ENCODE measurements at places on chromosomes 3 and 15. TPM values are rescaled to one million over a fixed set of nuclear protein-coding genes. Genes with fewer than 3 reads are reported as not detected.

GOLGA8J gene
- total RNA-seq = 0.38 TPM

- H3K4me1 ChIP-seq = no peaks in the 10 kb centered on the region
- no peak overlapping the region for H3K27ac ChIP-seq
- DNase-seq = no peak
- H3K27me3 ChIP-seq = no peaks in the 10 kb centered on the region
These were observed 66.8 kb upstream of the BCHE start for GRCh38 chr3:165903885-165904630.

DNA sequence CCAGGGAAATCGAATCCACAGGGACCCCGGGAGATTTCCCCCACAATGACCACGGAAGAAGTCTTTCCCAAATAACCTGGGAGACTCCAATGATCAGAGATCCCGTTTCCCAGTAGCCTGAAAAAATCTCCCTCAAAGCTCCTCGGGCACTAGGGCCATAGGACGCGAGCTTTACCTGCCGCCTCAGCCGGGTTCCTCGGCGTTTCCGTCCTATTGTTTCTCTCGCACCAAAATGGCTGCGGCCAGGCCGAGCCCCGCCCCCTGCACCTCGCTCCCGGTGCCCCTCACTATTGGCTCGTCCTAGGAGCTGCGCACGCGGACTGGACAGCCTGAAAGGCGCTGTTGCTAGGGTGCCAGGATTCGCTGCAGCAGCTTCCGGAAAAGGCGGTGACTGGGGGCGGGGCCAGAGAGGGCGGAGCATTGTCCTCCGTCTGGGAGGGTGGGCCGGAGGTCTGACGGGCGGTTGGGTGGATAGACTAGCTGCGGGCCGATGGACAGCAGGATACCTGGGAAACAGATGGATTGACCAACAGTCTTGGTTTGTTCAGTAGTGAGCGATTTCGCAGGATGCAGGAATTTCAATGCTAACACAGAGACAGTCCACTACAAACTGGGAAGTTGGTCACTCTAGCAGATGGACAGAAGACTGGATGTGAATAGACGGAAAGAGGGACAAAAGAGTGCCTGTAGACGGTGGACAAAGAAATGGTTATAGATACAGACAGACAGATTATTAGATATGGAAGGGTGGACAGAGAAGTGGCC, at the start of gene IP6K2:
TSS of gene IP6K2 (minus strand) at position 240 of the 765 bp plus-strand sequence. CDS start 21,930 bp downstream, outside the sequence.
- DNase-seq = peak; percentile 96
- H3K4me1 ChIP-seq = peaks cover 23% of the 10 kb centered on the region
- no peaks in the 10 kb centered on the region for H3K27me3 ChIP-seq
- H3K36me3 ChIP-seq = no peaks in the 10 kb centered on the region

GABRG3 gene
- not detected for total RNA-seq

- no peaks in the 10 kb centered on the region for H3K27me3 ChIP-seq
- DNase-seq = peak; percentile 34
- H3K36me3 ChIP-seq = peaks cover 6% of the 10 kb centered on the region
- peak overlapping the region; percentile 43 for H3K27ac ChIP-seq
- no peak overlapping the region for H3K4me3 ChIP-seq
- peaks cover 24% of the 10 kb centered on the region for H3K4me1 ChIP-seq
These were observed 33.4 kb upstream of the ZNF609 start for GRCh38 chr15:64426845-64427465.

- H3K27me3 ChIP-seq = no peaks in the 10 kb centered on the region
- no peak for DNase-seq
- H3K27ac ChIP-seq = no peak overlapping the region
- no peaks in the 10 kb centered on the region for H3K36me3 ChIP-seq
These were observed 20.3 kb upstream of the PPP4R2 start for GRCh38 chr3:72976281-72976741.

- H3K27ac ChIP-seq = no peak overlapping the region
- no peaks in the 10 kb centered on the region for H3K36me3 ChIP-seq
- DNase-seq = peak; percentile 13
- H3K27me3 ChIP-seq = no peaks in the 10 kb centered on the region
- H3K4me3 ChIP-seq = no peak overlapping the region
These were observed 20.3 kb upstream of the CSPG4 start for GRCh38 chr15:75732809-75733451.

GRCh38 chr3:195179776-195180489, 91.0 kb downstream of the XXYLT1 start:
- DNase-seq = no peak
- no peak overlapping the region for H3K4me3 ChIP-seq
- H3K27me3 ChIP-seq = no peaks in the 10 kb centered on the region
- H3K4me1 ChIP-seq = peaks cover 3% of the 10 kb centered on the region

SYNPR gene
- not detected for total RNA-seq

DNA sequence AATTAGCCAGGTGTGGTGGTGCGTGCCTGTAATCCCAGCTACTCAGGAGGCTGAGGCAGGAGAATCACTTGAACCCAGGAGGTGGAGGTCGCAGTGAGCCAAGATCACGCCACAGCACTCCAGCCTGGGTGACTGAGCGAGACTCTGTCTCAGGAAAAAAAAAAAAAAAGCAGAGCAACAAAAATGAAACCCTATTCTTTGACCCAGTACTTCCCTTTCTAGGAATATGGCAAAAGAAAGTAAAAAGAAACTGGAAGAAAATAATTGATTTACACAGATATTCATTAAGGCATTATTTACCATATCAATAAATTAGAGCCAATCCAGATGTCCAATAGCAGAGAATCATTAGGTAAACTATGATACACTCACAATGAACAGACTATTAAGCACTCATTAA, 67.0 kb downstream of the GSK3B start:
- peaks cover 3% of the 10 kb centered on the region for H3K4me1 ChIP-seq
- no peak overlapping the region for H3K27ac ChIP-seq
- no peak for DNase-seq
- no peaks in the 10 kb centered on the region for H3K36me3 ChIP-seq
- no peak overlapping the region for H3K4me3 ChIP-seq

DNA sequence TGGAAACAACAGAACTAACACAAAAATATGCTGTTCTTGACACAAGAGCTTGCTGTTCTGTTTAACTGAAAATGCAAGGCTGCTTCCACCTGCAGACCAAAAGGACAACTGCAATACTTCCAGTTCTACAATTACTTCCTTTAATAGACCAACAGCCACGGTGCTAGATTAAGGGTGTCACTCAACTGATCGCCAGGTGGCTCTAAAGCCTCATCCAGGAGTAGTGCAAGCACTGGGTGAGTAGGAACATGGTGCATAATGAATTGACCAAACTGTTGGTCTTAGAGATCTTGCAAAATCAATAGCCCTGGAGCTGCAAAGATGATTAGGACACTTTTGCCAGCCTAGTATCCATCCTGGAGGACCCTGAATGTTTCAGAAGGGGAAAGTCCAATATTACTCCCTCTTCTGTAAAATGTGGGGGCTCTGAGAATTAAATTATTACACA, 3.6 kb upstream of the CLDN16 start:
- DNase-seq = no peak
- peaks cover 1% of the 10 kb centered on the region for H3K27me3 ChIP-seq
- H3K36me3 ChIP-seq = no peaks in the 10 kb centered on the region
- no peak overlapping the region for H3K4me3 ChIP-seq
- H3K27ac ChIP-seq = no peak overlapping the region

- no peak overlapping the region for H3K4me3 ChIP-seq
- no peaks in the 10 kb centered on the region for H3K4me1 ChIP-seq
- no peaks in the 10 kb centered on the region for H3K27me3 ChIP-seq
- no peak for DNase-seq
These were observed 200.9 kb upstream of the EIF1B start for GRCh38 chr3:40108643-40109042.

GABRA5 gene
- total RNA-seq = not detected

- no peaks in the 10 kb centered on the region for H3K27me3 ChIP-seq
- no peaks in the 10 kb centered on the region for H3K36me3 ChIP-seq
- H3K4me3 ChIP-seq = no peak overlapping the region
- DNase-seq = no peak
- no peak overlapping the region for H3K27ac ChIP-seq
- no peaks in the 10 kb centered on the region for H3K4me1 ChIP-seq
These were observed 10.9 kb upstream of the IL1RAP start for GRCh38 chr3:190502946-190503345.

PLSCR5 gene
- not detected for total RNA-seq

CCR8 gene
- 0.43 TPM for total RNA-seq

GRCh38 chr3:195081242-195081963, 189.6 kb downstream of the XXYLT1 start:
- no peaks in the 10 kb centered on the region for H3K36me3 ChIP-seq
- no peaks in the 10 kb centered on the region for H3K4me1 ChIP-seq
- no peaks in the 10 kb centered on the region for H3K27me3 ChIP-seq
- H3K27ac ChIP-seq = no peak overlapping the region
- H3K4me3 ChIP-seq = no peak overlapping the region
- no peak for DNase-seq

- no peak overlapping the region for H3K27ac ChIP-seq
- H3K4me1 ChIP-seq = no peaks in the 10 kb centered on the region
- H3K27me3 ChIP-seq = no peaks in the 10 kb centered on the region
- DNase-seq = no peak
These were observed 6.1 kb upstream of the JMJD7 start for GRCh38 chr15:41821831-41822230.

- DNase-seq = no peak
- H3K4me3 ChIP-seq = no peak overlapping the region
- H3K27ac ChIP-seq = no peak overlapping the region
- no peaks in the 10 kb centered on the region for H3K36me3 ChIP-seq
These were observed 61.0 kb upstream of the PAQR5 start for GRCh38 chr15:69237718-69238117.

GRCh38 chr3:150414959-150415358, 6.9 kb downstream of the TSC22D2 start:
- peaks cover 34% of the 10 kb centered on the region for H3K4me1 ChIP-seq
- H3K27ac ChIP-seq = no peak overlapping the region
- H3K36me3 ChIP-seq = peaks cover 3% of the 10 kb centered on the region
- no peak for DNase-seq

DNA sequence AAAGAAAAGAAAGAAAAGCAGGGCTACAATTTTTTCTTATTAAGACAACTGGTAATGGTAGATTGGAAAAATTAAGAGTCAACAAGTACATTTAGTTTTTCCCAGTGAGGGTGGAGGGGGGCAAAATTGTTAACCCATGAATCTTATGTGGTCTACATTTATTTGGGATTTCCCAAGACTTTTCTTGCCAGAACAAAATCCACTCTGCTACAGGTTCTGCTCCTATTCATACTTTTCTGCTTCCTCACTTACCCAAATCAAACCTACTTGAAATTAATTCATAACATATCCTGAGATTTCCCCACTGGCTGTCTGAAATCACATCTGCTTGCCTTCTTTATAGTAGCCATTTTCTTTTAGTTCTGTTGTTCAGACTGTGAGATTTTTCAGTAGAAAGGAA, 41.1 kb downstream of the VGLL3 start:
- no peaks in the 10 kb centered on the region for H3K27me3 ChIP-seq
- no peaks in the 10 kb centered on the region for H3K4me1 ChIP-seq
- no peak overlapping the region for H3K4me3 ChIP-seq
- DNase-seq = no peak

TMEM266 gene
- total RNA-seq = not detected

- DNase-seq = peak; percentile 22
- no peaks in the 10 kb centered on the region for H3K27me3 ChIP-seq
- H3K4me1 ChIP-seq = peaks cover 36% of the 10 kb centered on the region
- H3K4me3 ChIP-seq = peak overlapping the region; percentile 95
These were observed 609 bp downstream of the RNF13 start for GRCh38 chr3:149813367-149814281.

TMEM42 gene
- total RNA-seq = 24.6 TPM

PLCH1 gene
- total RNA-seq = not detected

MORC1 gene
- not detected for total RNA-seq

MME gene
- total RNA-seq = not detected

PPP1R14D gene
- total RNA-seq = not detected

DPP8 gene
- total RNA-seq = 38.4 TPM

DNA sequence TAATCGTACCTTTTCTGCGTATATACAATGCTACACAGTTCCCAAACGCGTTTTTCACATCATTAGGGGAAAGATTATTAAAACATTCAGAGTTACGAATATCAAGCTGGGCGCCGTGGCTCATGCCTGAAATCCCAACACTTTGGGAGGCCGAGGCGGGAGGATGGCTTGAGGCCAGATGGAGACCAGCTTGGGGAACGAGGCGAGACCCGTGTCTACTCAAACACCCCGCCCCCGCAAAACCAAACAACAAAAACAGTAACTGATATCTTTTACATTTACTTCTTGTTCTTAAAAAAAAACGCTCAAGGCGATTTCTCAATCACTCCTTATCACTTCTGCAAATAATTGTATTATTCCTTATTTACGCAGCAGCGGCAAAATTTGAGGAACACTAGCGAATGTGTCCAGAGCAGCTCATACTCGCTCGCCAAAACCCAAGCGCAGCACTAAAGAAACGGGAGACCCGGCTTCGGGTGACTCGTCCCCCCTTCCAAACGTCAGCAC, 1.2 kb downstream of the ZBTB11 start:
- DNase-seq = no peak
- no peaks in the 10 kb centered on the region for H3K36me3 ChIP-seq
- H3K4me3 ChIP-seq = peak overlapping the region; percentile 91
- H3K27me3 ChIP-seq = no peaks in the 10 kb centered on the region

PLA2G4D gene
- not detected for total RNA-seq
